ENCODE measurements at places on chromosomes 7 and 10. TPM values are rescaled to one million over a fixed set of nuclear protein-coding genes. Genes with fewer than 3 reads are reported as not detected.

GRCh38 chr10:88764110-88764509, 4.3 kb downstream of the LIPN start:
- H3K27me3 ChIP-seq = no peaks in the 10 kb centered on the region
- DNase-seq = no peak
- H3K27ac ChIP-seq = no peak overlapping the region

- H3K4me1 ChIP-seq = peaks cover 5% of the 10 kb centered on the region
- no peaks in the 10 kb centered on the region for H3K27me3 ChIP-seq
- H3K36me3 ChIP-seq = no peaks in the 10 kb centered on the region
- no peak for DNase-seq
Measured at GRCh38 chr10:20714979-20715378, 182.1 kb downstream of the NEBL start.

- H3K27me3 ChIP-seq = no peaks in the 10 kb centered on the region
- no peaks in the 10 kb centered on the region for H3K4me1 ChIP-seq
- no peak overlapping the region for H3K27ac ChIP-seq
- no peak overlapping the region for H3K4me3 ChIP-seq
- peak; percentile 38 for DNase-seq
- H3K36me3 ChIP-seq = no peaks in the 10 kb centered on the region
Measured at GRCh38 chr7:4470246-4470645, 211.8 kb upstream of the FOXK1 start.

Gene EGFR
- 4.6 TPM for total RNA-seq

DNA sequence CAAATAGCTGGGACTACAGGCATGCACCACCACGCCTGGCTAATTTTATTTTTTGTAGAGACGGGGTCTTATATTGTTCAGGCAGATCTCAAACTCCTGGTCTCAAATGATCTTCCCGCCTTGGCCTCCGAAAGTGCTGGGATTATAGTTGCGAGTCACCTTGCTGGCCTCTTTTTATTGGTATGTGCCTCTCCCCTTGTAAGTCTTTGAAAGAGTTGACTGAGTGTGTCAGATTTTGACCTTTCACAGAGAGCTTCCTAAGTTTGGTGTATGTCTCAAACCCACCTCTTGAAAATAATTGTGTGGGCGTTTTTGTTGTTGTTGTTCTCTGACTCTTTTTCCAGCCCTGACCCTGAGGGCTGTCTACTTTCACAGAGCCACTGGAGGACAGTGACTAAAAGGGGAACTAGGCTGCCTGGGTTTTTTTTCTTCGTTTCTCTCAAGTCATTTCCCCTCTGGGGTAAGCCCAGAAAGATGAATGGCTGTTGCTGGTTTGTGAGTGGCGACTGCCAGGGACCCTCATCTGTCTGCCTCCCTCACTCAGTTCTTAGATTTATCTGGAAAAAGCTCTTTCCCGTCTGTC, 262.8 kb downstream of the ZEB1 start:
- H3K4me1 ChIP-seq = no peaks in the 10 kb centered on the region
- no peak overlapping the region for H3K27ac ChIP-seq
- no peak overlapping the region for H3K4me3 ChIP-seq
- DNase-seq = no peak
- H3K36me3 ChIP-seq = no peaks in the 10 kb centered on the region

GRCh38 chr7:129664029-129665012, 52.8 kb downstream of the NRF1 start:
- H3K27ac ChIP-seq = no peak overlapping the region
- no peak overlapping the region for H3K4me3 ChIP-seq
- no peaks in the 10 kb centered on the region for H3K27me3 ChIP-seq
- H3K4me1 ChIP-seq = peaks cover 4% of the 10 kb centered on the region
- DNase-seq = peak; percentile 27

- H3K27me3 ChIP-seq = no peaks in the 10 kb centered on the region
- peaks cover 9% of the 10 kb centered on the region for H3K4me1 ChIP-seq
- no peak for DNase-seq
- no peak overlapping the region for H3K27ac ChIP-seq
- no peaks in the 10 kb centered on the region for H3K36me3 ChIP-seq
- H3K4me3 ChIP-seq = no peak overlapping the region
Measured at GRCh38 chr7:78435355-78435754, 636.8 kb downstream of the PHTF2 start.

DNA sequence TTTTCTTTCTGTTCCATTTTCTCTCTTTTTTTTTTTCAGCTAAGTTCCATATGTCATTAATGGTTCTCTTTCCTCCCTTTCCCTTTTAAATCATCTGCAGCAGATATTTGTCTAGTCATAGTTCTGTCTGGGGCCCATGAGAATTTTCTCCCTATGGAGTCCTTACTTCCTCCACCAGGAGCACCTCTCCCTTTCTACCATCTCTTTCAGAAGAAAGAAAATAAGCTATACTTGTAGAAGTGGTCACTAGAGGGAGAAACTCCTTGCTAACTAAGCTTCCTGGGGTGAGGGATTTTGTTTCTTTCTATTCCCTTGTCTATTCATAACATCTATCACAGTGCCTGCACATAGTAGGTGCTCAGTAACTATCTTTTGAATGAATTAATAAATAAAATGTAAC, 230.2 kb upstream of the HPS1 start:
- H3K27ac ChIP-seq = peak overlapping the region; percentile 75
- no peaks in the 10 kb centered on the region for H3K36me3 ChIP-seq
- peaks cover 22% of the 10 kb centered on the region for H3K4me1 ChIP-seq
- no peaks in the 10 kb centered on the region for H3K27me3 ChIP-seq
- H3K4me3 ChIP-seq = no peak overlapping the region

DNA sequence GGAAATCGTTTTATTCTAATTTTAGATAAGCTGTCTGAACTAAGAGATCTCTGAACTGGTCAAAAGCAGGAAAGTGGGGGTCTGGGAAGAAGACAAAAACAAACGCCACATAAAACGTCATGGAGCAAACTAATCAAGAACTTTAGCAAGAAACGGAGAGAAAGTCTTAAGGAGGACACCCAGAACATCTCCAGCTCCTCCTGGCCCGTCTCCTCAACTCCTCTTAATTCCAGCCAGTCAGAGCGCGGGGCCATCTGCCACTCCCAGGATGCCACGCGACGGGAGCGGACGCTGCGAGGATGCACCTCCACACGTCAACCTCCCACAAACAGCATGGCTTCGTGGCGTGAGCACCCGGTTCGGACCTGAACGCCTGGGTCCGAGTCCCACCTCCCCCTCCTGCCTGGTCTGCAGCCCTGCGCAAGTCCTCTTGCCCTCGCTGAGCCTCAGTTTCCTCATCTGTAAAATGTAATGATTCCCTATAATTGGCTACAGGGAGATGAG, 598 bp downstream of the MMS19 start:
- H3K4me1 ChIP-seq = peaks cover 34% of the 10 kb centered on the region
- H3K27me3 ChIP-seq = peaks cover 29% of the 10 kb centered on the region
- H3K36me3 ChIP-seq = no peaks in the 10 kb centered on the region
- DNase-seq = peak; percentile 80

DNA sequence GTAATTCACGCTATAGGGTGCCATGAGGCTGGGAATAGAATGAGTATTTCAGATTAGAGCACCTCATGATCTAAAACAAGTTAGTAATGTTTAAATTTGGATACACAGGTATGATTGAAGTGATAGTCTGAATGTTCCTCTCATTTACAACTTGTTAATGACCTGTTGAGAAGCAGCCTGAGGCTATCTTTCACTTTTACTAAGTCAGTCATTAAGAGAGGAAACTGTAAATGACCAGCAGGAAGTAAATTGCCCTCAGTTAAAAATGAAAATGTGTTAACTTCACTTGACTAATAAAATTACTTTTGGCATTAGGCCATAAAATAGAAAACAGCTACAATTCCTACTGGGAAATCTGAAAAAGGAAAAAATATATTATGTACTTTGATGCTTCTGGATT, 1042.0 kb downstream of the DNAJB9 start:
- H3K27me3 ChIP-seq = no peaks in the 10 kb centered on the region
- no peak overlapping the region for H3K4me3 ChIP-seq
- H3K4me1 ChIP-seq = no peaks in the 10 kb centered on the region
- no peak overlapping the region for H3K27ac ChIP-seq
- no peaks in the 10 kb centered on the region for H3K36me3 ChIP-seq

GRCh38 chr7:323410-323809, 33.4 kb downstream of the FOXL3 start:
- no peak overlapping the region for H3K27ac ChIP-seq
- H3K4me3 ChIP-seq = no peak overlapping the region
- H3K4me1 ChIP-seq = peaks cover 13% of the 10 kb centered on the region
- DNase-seq = no peak

Gene PROSER2
- 2.0 TPM for total RNA-seq

Gene TUBB8
- 1.9 TPM for total RNA-seq

- no peak for DNase-seq
- no peak overlapping the region for H3K4me3 ChIP-seq
- no peaks in the 10 kb centered on the region for H3K27me3 ChIP-seq
- no peak overlapping the region for H3K27ac ChIP-seq
Measured at GRCh38 chr10:44198096-44198779, 186.7 kb downstream of the CXCL12 start.

Gene AVL9
- 36.3 TPM for total RNA-seq

DNA sequence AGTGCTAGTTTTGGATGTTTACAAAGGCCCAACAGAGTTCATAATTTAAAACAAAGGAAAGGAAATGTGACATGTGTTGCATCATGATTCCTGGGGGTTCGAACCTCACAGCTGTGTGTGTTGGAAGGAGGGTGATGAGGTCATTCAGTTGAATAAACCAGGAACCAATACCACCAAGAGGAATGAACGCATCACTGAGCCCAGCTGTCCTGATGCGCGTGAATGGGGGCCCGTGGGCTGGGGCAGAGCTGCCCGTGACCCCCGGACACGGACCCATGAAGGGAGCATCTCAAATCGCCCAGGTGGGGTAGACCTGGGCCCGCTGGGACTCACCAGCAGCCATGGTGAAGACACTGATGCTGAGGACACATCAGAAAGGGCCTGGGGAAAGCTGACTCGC, 33.0 kb downstream of the BRI3 start:
- H3K27me3 ChIP-seq = no peaks in the 10 kb centered on the region
- H3K4me3 ChIP-seq = no peak overlapping the region
- H3K27ac ChIP-seq = no peak overlapping the region
- DNase-seq = no peak
- H3K4me1 ChIP-seq = no peaks in the 10 kb centered on the region
- no peaks in the 10 kb centered on the region for H3K36me3 ChIP-seq

DNA sequence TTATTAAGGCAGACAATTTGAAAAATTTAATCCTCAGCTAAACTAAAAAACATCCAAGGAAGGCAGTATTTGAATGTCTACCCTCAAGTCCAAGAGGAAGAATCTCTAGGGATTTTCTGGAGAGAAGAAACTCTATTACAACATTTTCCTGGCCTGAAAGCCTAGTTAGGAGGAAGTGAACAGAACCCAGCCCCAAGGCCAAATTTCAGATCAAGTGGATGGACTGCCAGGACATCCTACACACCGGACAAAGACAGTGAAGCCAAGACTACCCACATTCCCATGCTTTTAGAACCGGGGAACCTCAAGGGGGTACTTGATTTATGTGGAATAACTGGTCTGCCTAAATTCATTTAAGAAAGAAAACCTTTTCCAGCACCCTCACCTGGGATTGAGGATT, 108.9 kb upstream of the MEOX2 start:
- no peak for DNase-seq
- H3K27ac ChIP-seq = no peak overlapping the region
- H3K27me3 ChIP-seq = no peaks in the 10 kb centered on the region
- no peaks in the 10 kb centered on the region for H3K4me1 ChIP-seq
- H3K4me3 ChIP-seq = no peak overlapping the region

Gene HMX2
- total RNA-seq = 0.21 TPM

Gene JAZF1
- total RNA-seq = 1.3 TPM

GRCh38 chr10:26357203-26357602, 80.9 kb upstream of the APBB1IP start:
- no peaks in the 10 kb centered on the region for H3K27me3 ChIP-seq
- no peaks in the 10 kb centered on the region for H3K4me1 ChIP-seq
- no peak overlapping the region for H3K27ac ChIP-seq
- DNase-seq = no peak
- H3K4me3 ChIP-seq = no peak overlapping the region

- H3K36me3 ChIP-seq = no peaks in the 10 kb centered on the region
- no peak overlapping the region for H3K4me3 ChIP-seq
- H3K27me3 ChIP-seq = peaks cover 52% of the 10 kb centered on the region
- no peak for DNase-seq
- H3K27ac ChIP-seq = no peak overlapping the region
Measured at GRCh38 chr7:35521941-35522340, 173.0 kb downstream of the HERPUD2 start.

Gene TCAF2
- total RNA-seq = 0.03 TPM

DNA sequence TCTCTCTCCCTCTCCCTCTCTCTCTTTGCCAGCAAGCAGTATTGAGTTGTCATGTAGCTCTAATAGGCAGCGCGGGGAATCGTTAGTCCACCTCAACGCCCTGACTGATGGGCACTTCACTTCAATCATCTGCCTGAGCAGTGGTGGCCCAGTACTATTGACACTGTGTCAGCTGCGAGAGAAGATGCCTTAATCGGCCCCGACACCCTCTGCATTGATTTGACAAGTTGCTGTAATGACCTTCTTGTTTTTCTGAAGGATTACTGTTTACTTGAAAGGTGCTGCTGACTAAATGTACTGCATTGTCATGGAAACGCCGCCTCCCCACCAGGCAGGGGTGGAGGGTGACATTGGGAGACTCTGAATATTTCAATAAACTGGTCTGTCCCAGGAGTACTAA, 913.8 kb downstream of the KCNMA1 start:
- H3K4me3 ChIP-seq = no peak overlapping the region
- H3K36me3 ChIP-seq = no peaks in the 10 kb centered on the region
- no peak overlapping the region for H3K27ac ChIP-seq
- DNase-seq = peak; percentile 26

DNA sequence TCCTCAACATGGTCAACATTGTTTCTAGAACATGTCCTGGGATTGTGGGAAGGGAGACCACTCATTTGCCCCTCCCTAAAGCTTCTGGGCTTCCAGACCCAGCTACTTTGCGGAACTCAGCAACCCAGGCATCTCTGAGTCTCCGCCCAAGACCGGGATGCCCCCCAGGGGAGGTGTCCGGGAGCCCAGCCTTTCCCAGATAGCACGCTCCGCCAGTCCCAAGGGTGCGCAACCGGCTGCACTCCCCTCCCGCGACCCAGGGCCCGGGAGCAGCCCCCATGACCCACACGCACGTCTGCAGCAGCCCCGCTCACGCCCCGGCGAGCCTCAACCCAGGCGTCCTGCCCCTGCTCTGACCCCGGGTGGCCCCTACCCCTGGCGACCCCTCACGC, at the start of gene EPO:
TSS of gene EPO (plus strand) at position 190 of the 392 bp plus-strand sequence. CDS start 513 bp downstream, outside the sequence.
- no peaks in the 10 kb centered on the region for H3K36me3 ChIP-seq
- H3K4me3 ChIP-seq = peak within 1 kb of the TSS; percentile 49
- peaks cover 5% of the 10 kb centered on the region for H3K4me1 ChIP-seq
- peak; percentile 24 for DNase-seq
- peaks cover 71% of the 10 kb centered on the region for H3K27me3 ChIP-seq

- no peaks in the 10 kb centered on the region for H3K36me3 ChIP-seq
- H3K4me3 ChIP-seq = no peak overlapping the region
- no peak for DNase-seq
- no peak overlapping the region for H3K27ac ChIP-seq
- no peaks in the 10 kb centered on the region for H3K27me3 ChIP-seq
Measured at GRCh38 chr10:93954726-93955363, 38.9 kb upstream of the PLCE1 start.

Gene PYROXD2
- total RNA-seq = 10.5 TPM

- H3K36me3 ChIP-seq = no peaks in the 10 kb centered on the region
- no peak overlapping the region for H3K4me3 ChIP-seq
- no peak for DNase-seq
Measured at GRCh38 chr10:114389426-114389825, 14.9 kb downstream of the AFAP1L2 start.

Gene ABCB1
- not detected for total RNA-seq
